AML-193 (cell line): ENCODE measurements at places on chromosomes 7 and 10.

DNA sequence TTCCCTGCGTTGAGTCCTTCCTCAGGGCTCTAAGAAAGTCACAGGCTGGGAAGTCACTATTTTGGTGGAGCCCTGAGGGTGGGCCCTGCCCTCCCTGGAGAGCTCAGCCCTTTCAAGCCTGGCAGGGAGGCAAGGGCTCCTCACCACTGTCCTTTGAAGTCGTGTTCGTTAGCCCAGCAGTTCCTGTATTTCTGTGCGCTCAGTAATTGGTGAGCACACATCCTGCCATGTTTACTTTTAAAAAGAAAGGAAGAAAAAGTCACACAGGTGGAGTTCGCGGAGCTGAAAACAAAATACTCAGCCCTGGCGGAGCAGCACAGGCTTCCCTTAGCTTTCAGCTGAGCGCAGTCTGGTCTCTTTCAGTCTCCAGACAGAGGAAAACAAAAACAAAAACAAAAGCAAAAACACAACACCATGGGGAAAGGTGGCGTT is 37.1 kb downstream of the PRKCQ start:
- DNase-seq: no peak

- DNase-seq: no peak
These were observed 54.4 kb downstream of the ZNF503 start for GRCh38 chr10:75347186-75347585.

GRCh38 chr10:5068274-5068984 is 25.8 kb upstream of the AKR1C3 start:
- no peak for DNase-seq

- DNase-seq: no peak
These were observed 158.9 kb upstream of the GPR26 start for GRCh38 chr10:123507298-123507697.

DNA sequence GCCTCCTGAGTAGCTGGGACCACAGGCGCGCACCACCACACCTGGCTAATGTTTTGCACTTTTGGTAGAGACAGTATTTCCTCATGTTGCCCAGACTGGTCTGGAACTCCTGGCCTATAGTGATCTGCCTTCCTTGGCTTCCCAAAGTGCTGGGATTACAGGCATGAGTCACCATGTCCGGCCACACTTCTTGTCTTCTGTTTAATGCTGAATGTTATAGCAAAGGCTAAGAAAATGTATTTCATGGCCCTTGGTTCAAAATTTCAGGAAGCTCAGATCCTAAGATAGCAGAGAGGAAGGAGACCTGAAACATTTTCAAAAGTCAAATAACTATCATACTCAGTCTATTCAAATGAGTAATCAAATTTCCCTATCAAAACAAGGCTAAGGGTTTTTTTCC is 229.6 kb downstream of the BAMBI start:
- no peak for DNase-seq

GRCh38 chr7:18289788-18290187 is 205.8 kb upstream of the HDAC9 start:
- no peak for DNase-seq

DNA sequence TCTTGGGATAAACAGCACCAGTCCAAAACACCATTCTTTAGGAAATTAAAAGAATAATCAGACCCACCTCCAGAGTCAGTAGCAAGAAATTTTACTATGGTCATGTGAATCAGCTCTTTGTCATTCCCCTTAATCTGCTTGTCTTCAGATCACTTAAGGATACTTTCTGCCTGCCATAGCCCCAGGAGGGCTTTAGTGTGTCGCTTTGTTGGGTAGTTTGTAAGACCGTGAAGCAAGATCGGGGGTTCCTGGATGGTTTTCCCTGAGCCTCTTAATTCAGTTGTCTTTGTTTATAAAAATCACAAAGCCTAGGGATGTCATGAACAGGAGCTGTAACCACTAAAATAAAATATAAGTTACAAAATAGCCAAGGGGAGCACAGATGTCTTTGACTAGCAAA is 223.6 kb downstream of the RELN start:
- DNase-seq: no peak

- no peak for DNase-seq
These were observed 12.0 kb upstream of the KCNMA1 start for GRCh38 chr10:77649333-77650331.

DNA sequence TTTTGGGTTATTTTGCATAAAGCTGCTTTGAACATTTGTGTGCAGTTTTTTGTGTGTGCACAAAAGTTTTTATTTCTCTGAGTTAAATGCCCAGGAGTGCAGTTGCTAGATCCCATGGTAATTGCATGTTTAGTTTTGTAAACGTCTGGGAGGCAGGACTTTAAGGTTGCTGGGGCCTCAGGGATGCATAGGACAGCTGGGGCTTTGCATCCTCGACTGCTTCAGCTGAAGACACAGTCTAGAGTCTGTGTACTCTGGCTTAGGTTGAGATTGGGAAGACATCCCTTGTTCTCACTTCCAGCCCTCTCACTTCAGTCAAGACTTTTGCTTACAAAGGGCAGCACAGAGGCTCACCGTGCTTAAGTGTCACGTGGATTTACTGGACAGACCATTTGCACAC is 94.5 kb upstream of the INSYN2A start:
- DNase-seq: no peak

- DNase-seq: no peak
These were observed 27.4 kb upstream of the POU6F2 start for GRCh38 chr7:38950309-38950708.

DNA sequence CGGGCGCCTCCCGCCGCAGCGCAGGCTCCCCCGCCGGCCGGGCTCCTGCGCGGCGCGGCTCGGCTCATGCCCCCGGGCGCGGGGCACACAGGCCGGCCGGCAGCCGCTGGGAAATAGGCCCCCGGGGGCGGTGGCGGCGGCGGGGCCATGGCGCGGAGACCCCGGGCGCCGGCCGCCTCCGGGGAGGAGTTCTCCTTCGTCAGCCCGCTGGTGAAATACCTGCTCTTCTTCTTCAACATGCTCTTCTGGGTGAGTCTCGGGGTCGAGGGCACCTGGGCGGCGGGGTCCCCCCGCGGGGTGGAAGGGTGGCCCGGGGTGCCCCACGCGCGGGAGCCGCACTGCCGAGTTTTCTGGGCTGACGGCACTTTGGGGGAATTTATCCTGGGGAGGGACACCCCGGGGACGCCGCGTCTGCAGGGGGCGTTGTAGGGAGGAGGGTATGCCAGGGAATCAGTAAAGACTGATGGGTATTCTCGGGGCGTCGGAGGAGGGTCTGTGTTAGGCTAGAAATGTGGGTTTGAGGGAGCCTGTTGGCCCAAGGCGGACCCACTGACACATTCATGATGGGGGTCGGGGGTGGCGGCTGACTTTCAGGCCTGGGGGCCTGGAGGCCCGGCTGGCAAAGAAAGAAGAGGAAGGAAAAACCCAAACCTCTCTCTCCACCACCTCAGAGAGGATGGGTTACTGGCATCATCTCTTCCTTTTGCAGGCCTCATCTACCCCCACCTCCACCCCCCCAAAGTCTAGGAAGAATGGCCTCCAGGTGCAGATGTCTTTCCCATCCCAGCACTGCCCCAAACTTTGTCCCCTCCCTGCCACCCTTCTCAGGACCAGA is 544 bp downstream of the TSPAN33 start:
- DNase-seq: no peak

- no peak for DNase-seq
These were observed 138.5 kb downstream of the ZNF438 start for GRCh38 chr10:30893208-30893607.

DNA sequence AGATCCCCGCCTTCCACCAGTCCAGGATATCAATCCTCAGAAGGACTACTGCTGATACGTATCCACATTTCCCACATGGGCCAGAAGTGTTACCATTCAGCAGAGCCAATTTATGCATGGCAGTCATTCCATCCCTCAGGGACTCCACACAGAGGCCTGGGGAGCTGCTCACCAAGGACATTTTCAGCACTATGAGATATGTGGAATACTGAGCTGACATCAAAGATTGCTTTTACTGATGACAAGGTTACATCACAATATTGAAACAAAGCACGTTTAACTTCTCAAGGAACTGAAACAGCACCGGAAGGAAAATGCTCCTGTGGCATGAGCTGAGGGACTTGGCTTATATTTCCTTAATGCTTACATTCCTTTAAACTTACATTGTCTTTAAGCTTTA is 335.1 kb downstream of the BMPER start:
- no peak for DNase-seq

- DNase-seq: peak; percentile 84
These were observed 59.8 kb upstream of the ZNRF2 start for GRCh38 chr7:30224511-30225062.

GRCh38 chr7:137674551-137675409 is 172.0 kb downstream of the DGKI start:
- no peak for DNase-seq

DNA sequence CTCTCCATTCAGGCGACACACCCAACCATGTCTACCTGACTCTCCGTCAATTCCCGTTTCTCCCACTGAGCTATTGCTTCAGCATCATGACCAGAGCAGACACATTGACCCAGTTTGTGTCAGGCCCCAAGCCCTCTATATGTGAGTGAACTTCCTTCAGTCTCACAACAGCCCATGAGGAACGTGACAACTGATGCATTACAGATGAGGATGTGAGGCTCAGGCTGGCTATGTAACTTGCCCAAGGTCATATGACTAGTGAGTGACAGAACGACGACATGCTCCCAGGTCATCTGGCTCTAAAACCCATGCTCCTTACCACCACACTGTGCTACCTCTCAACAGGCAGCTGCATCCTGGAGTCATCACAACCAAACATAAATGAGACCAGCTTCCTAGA is 3.7 kb downstream of the TMEM140 start:
- DNase-seq: no peak

DNA sequence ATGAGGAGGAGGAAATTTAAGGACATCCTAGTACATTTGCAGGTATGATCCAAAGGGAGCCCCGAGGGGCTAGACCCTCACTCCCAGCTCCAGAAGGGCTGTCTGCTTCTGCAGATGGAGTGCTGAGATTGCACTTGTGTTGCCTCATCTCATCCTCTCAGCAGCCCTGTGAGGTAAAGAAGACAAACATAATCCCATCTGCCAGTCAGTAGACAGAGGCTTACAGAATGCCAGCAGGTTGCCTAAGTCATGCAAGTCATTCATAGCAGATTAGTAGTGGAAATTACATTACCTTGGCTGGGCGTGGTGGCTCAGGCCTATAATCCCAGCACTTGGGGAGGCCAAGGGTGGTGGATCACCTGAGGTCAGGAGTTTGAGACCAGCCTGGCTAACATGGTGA is 45.4 kb downstream of the BLVRA start:
- DNase-seq: no peak

DNA sequence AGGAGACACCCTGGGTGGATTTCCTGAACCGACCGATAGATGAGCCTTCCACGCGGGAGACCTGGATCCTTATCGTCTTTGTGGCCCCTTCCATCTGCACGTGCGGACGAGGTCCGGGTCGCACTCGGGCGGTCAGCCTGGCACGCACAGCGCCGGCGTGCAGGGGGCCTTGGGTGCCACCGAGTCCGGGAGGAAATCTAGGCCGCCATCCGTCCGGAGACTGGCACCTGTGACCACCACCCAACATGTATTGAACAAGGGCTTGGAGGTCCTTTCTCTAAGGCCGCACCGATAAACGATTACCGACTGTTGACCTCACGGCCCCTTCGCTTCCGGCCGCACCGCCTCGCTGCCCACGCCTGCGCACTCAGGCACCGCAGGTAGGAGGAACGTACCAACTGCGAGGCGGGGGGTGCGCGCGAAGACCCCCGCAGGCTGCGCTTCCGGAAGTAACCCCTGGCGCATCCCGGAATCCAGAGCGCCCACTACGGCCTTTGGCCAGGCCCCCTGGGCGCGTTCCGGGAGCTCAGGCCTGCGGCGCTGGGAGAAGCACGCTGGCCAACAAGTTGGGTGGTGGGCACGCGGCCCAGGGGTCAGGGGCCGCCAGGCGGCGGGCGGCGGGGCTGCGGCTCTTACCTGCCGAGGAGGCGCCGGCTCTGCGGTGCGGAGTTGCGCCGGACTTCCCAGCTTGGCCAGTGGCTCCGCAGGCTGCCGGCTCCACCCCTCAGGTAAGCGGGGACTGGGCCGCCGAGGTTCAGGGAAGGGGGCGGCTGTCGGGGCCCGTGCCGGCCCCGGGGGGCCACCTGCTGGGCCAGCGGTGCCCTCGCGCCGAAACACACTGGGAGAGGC is at the start of the genes ACTR3C and LRRC61:
ACTR3C (minus strand) TSS at position 713 of the 849 bp plus-strand sequence. CDS start 28,249 bp downstream, outside the sequence.
LRRC61 (plus strand) TSS at position 523 of the 849 bp plus-strand sequence. CDS start 13,507 bp downstream, outside the sequence.
- peak; percentile 21 for DNase-seq

DNA sequence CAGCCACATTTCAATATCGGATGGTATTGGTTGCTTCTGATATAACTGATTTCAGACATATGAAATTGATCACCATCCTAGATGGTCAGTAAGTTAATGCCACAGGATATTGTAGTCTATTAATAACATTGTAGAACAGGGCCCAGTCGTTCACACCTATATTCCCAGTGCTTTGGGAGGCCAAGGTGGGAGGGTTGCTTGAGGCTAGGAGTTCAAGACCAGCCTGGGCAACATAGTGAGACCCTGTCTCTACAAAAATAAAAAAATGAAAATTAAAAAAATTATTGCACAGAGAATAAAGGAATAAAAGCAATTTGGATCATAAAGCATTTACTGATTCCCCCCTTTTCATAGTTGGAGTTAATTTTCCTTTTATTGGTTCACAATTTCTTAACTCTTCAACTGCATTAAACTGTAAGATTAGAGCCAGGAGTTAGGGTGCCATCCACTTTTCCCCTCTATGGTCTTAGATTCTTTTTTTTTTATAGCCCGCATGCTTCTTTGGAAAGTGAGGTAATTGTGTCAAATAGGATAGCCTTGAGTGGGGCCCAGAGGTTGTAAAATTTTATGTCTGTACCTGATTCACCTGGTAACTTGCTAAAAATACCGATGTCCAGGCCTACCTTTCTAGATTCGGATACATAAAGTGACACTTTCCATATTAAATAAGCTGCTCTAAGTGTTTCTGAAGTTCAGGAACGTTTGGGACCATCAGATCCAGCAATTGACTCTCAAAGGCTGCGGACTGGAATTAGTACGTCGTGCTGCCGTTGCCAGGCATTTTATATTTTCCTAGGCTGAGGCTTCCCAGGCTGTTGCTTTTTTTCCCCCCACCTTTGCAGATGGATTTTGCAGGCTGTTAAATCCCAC is 24.7 kb downstream of the ADK start:
- no peak for DNase-seq

GRCh38 chr7:87452279-87452678 is 23.2 kb downstream of the ABCB4 start:
- DNase-seq: no peak

DNA sequence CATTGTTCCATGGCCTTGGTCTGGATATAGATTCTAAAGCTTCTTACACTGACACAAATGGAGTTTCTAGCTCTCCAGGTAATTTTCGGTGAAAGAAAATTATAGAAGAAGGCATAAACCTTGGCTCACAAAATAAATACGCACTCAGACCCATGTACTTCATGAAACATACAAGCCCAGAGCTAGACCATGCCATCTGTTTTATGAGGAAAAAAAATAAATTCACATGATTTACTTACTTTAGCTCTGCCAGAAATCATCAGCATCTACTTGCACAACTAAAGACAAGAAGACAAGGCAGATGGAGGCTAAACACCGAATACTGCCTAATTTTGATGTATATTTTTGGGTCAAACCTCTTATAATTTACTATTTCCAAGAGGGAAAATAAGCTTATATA is 197.4 kb upstream of the KLF14 start:
- no peak for DNase-seq

- no peak for DNase-seq
These were observed 53.5 kb downstream of the PODXL start for GRCh38 chr7:131502810-131503508.
